NCI-H2081 treated with DMSO at 0.1 percent for 48 hours (cell line): ENCODE measurements at places on chromosomes 11 and 22.

DNA sequence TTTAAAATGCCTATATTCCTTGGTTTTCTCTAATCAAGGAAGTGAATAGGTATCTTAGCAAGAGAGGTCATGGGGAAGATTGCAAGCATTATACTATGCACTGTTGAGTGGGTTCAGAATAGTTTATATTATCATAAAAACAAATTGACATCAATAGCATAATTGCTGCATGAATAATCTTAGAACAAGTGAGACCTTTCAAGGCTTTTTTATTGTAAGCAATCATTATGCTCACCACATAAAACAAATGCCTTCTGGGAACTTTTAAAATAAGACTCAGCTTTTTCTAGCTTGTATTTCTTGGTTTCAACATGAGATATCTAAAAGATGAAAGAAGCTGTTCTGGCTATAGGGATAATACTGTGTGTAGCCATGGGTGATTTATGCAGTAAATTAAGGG, 135.6 kb upstream of the ZC3H12C start:
- DNase-seq: no peak

DNA sequence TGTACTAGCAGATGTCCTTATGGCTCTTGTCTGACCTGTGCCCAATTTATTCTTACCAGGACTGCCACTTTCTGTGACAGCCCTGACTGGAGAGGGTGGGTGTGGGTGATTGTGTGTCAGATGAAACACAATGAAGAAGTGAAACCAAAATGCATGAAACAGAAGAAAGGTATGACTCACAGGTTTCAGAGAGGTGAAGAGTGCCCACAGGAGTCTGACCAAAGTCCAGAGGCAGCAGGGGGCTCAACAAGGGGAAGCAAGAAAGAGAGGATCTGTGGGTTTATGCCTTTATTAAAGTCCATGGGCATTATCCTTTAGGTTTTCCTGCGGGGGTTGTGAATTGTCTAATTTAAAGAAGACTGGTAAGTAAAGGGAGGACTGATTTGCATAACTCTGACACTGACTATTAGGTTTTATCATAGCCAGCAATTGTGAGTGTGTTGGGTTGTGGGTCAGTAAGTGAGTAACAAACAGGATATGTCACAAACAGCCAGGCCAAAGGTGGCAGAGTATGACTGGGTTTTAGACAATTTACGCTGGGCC, 3.9 kb upstream of the OR4C6 start:
- no peak for DNase-seq

GRCh38 chr22:50199829-50200460, 866 bp upstream of the SELENOO start:
- DNase-seq: no peak

DNA sequence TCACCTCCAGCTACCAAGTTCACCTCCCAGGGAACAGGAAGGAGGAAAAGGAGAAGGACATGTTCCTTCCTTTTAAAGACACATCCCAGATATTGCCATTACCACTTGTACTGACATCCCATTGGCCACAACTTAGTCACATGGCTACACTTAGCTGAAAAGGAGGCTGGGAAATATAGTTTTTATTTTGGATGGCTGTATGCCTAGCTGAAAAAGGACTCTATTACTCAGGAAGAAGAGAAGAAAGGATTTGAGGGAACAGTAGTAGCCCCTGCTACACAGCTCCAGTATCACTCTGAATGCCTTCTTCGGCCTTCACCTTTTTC, 2.1 kb upstream of the APOA5 start:
- no peak for DNase-seq

DNA sequence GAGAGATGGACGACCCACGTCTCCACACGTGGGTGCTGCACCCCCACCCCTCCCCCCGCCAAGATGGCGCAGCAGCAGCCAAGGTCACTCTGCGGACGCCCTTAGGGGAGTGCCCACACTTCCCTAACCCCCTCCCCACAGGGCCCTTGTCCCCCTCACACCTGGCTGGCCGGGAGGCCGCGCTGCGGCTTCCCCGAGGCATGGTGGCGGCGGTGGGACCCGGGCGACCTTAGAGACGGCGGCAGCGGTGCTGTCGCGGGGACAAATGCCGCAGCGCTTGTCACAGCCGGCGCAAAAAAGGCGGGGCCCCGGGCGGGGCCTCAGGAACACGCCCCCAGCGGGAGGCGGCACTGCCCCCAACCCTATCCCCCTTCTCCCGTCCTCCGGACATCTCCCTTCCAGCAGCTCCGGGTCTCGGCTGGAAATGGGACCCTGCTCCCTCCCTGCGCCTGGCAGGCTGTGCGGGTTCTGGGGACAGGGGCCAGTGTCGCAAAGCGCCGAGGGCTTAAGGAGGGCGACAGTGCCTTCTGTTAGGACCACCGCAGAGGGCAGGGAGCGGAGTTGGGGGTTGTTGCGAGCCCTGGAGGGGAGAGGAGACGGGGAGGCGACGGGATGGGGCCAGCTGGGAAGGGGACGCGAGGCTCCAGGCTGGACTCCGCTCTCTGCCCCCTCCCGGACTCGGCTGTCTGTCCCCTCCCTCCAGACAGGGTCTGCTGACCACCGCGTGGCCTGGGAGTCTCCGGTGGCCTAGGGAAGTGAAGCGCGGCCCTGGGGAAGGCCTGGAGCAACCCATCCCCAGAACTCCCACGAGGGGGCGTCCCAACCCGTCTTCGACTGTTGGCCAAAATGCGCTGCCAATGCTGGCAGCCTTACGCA, at the start of gene CHCHD10:
CHCHD10 (minus strand) TSS at position 300 of the 876 bp plus-strand sequence; CDS start at position 202, 98 bp downstream.
- DNase-seq: no peak

GRCh38 chr11:72333661-72334060, 89.7 kb upstream of the PHOX2A start:
- no peak for DNase-seq

DNA sequence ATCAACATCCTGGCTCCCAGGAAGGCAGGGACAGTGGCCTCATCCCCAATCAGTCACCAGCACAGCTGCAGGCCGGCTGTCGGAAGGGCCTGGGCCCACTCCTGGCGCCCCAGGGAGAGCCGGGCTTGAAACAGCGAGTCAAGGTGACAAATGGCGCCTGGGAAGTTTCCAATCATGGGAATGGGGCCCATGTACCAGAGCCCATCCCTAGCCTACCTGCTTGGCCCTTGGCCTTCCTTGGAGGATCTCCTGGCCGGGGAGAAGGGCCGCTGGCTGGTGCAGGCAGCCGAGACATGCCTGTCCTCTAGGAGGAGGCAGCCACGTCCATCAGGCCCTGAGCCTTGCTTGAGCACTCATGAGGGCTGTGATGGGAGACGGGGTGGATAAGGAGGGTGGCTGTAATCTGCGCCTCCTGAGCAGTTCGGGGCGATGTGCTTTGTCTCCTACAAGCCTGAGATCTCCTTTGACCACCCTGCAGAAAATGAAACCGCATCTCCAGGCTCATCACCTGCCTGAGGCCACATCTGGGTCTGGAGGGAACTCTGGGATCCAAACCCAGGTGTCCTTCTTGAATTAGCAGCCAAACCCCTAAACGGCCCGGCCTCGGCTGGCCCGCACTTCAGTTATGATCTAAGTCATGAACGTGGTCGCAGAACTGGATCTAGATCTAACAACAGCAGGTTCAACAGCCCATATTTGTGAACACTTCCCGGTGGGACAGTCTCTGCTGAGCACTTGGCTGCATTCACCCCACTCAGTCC, 862.0 kb downstream of the TBC1D22A start:
- no peak for DNase-seq

- no peak for DNase-seq
These were observed 19.3 kb downstream of the PPARA start for GRCh38 chr22:46169628-46170027.

- DNase-seq: no peak
These were observed 64.5 kb downstream of the CEP164 start for GRCh38 chr11:117392001-117392690.

DNA sequence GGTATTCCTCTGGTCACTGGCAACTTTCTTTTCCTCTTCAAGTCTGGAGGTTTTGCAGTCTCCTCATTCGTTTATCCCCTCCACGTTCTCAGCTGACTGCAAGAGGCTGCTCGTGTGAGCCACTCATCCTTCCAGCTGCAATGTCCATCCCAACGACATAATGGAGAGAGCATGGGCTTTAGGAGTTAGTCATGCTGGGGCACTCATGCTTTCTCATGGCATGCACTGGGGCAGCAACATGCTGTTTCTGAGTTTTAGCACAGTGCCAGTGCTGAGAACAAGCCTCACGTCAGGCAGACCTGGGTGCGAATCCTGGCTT, 7.1 kb downstream of the DCPS start:
- DNase-seq: no peak

- no peak for DNase-seq
These were observed 658 bp downstream of the STIP1 start for GRCh38 chr11:64186492-64187165.

DNA sequence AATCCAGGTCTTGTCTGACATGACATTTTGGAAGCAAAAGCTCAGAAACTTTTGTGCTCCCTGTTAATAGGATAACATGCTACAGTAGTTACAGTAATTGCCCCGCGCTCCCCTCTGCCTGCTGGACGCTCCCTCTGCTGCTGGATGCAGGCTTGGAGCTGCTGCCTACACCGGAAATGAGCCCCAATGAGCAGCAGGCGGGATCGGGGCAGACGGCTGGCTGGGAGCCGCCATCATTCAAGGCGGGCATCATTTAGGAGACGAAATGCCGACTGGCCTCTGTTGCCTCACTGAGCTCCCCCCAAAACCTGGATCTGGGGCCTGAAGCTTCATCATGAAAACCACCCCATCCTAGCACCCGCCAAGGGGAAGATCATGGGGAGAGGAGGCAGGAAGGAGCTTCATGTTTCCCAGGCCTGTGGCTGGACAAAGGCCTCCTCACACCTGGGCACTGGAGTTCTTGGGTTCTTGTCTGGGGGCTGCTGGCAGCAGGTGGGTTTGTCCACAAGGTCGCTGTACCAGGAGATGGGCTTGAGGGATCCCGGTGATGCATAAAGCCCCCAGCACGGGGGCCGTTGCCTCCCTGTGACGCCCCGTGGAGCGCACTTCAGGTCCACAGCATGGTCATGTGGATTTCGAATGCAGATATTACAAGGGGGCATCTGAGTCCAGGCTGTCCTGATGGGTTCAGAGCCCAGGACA, 664.3 kb downstream of the BRD1 start:
- no peak for DNase-seq

DNA sequence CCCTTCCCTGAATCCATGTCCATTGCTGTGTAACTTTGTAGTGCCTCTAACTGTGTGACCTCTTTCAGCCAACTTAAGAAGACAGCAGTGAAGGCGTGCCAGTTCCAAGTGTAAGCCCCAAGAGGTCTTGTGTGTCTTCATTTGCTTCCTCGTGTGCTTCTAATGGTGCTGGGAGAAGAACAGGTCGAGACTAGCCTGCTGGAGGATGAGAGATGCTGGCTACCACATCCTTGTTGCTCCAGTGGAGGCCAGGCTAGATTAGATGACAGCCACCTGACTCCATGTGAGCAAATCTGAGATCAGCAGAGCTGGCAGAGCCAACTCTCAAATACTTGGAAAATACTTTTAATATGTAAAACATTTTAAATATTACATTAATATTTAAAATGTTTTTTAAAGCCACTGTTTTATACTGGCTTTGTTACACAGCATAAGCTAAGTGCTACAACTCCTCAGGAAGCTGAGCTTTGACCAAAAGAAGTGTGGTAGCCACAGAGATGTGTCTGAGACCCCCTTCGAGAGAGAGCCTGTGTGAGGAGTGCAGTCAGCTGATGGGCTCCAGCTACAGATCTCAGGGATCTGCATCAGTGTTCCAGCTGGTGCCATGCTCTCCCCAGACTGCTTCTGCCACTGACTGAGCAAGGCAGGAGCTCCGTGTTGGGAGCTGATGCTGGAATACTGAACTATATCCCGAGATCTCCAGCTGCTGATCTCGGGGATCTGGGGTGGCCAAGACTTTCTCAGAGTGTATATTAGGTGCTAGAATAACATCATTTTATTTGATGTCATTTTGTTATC, 8.9 kb downstream of the KCNJ11 start:
- no peak for DNase-seq

DNA sequence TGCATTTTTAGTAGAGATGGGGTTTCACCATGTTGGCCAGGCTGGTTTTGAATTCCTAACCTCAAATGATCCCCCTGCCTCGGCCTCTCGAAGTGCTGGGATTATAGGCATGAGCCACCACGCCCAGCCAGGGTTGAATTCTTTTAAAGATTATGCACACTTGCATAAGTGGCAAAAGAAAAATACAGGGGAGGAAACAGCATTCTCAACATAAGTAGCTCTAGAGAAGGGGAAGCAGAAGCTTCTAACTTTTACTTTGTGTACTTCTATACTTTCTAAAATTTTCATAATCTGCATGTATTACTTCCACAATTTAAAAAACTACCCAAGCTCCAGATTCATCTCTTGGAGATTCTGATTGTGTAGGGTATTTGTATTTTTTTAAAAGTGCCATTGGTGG, 108.0 kb downstream of the SLC1A2 start:
- no peak for DNase-seq

DNA sequence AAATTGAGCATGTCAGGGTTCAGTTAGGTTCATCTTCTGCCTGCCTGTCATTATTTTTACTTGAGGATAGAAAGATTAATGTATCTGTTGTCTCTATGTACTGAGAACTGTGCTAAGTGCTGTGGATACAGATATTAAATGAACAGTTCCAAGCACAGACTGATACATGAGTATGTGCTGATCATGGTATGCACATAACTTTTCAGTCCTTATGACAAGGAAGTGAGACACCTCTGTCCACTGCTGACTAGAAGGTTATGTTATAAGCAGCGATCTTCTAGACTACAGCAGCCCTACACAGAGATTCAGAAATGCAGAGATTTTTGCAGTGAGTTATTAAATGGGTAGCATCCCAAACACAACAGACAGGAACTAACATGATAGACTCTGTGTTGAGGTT, 335.6 kb upstream of the MTNR1B start:
- DNase-seq: no peak

DNA sequence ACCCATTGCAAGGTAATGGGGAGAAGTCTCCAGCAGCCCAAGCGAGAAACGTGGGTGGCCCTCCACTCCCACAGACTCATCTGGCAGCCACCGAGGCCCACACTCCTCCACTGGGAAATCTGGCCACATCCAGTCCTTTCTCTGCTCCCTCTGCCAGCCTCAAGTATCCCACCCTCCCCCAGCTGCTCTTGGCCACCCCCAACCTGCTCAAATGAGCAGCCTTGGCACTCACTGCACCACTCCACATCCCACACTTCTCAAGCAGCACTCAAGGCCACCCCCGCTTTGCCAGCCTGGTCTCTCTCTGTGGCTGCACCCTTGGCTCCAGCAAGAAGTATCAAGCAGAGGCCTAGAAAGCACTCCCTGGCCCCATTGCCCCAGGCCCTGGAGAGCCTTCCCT, 28.2 kb downstream of the SLC22A12 start:
- DNase-seq: no peak
